ENCODE measurements at places on chromosomes 1 and 21.

DNA sequence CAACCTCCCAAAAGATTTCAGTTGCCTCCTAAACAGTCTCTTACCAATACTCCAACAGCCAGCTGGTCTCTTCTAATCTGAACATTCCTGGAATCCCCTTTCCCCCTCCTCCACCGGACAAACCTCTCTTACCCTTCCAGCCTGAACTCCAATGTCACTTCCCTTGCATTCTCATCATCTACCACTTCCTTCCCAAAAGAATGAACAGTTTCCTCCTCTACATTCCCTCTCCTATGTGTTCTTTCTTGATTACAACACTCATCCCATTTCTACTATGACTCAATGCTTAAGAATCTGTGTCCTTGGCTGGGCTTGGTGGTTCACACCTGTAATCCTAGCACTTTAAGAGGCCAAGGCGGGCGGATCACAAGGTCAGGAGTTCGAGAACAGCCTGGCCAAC is 417.1 kb downstream of the SETD4 start:
- DNase-seq = no peak

DNA sequence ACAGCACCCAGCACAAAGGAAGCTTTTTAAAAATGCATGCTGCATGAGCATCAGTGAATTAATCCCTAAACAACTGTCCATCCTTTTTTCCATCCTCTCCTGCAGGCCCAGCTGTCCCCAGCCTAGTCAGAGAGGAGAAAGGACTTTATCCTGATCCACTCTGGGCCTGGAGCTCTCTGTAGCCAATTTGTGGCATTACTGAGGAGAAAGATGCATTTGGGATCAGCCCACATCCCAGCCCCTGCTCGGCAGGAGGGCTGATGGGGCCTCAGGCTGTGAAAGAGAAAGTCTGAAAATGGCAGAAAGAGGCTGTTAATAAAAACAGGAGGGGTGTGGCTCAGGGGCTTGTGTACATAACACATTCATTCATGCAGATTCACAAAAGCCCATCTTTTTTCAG is 37.5 kb upstream of the ATP2B4 start:
- DNase-seq = no peak

- no peak for DNase-seq
Observed at GRCh38 chr1:223833948-223834347, 11.8 kb downstream of the TP53BP2 start.

DNA sequence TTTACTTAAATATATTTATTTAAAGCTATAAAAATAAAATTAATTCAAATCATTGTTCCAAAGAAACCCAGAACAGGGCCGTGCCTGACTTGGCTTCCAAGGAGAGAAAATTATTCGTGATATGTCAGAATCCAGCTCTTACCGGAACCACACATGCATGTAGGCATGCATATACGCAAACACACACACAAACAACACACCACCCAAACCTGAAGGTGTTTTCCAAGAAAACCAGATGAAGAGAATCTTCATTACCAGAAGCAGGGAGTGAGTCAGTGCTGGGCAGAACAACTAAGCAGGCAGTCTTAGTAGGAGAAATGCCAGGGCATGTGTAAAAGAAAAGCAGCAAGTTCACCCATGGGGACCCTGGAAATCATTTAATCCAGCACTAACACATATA is 432.0 kb upstream of the BEND5 start:
- DNase-seq = no peak

- no peak for DNase-seq
Observed at GRCh38 chr21:46627726-46628125, 7.7 kb upstream of the PRMT2 start.

DNA sequence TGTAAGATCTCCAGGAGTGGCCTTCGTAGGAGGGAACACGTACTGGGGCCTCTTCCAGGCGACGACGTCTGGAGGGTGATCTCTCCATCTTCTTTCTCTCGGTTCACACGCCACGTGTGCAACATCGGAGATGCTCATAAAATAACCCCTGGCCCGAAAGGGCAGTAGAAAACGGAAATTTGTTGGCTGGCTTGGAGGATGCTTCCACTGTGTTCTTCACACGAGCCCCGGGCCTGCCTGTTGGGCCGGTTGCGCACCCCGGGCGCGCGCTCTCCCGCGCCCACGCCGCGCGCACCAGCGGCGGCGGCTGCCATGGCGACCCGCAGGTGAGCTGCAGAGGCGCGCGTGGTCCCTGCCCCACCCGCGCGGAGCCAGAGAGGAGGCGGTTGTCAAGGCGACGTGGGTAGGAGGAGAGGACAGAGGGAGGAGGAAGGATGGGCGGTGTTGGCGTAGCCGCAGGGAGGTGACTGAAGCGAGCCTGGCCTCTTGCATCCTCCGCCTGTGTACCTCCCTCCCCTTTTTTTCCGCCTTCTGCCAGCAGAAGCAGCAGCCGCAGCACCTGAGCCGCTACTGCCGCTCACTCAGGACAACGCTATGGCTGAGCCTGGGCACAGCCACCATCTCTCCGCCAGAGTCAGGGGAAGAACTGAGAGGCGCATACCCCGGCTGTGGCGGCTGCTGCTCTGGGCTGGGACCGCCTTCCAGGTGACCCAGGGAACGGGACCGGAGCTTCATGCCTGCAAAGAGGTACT is at the start of gene ELAPOR1:
TSS of gene ELAPOR1 (plus strand) at position 526 of the 752 bp plus-strand sequence. CDS start at position 595, 69 bp downstream.
- DNase-seq = peak; percentile 87

DNA sequence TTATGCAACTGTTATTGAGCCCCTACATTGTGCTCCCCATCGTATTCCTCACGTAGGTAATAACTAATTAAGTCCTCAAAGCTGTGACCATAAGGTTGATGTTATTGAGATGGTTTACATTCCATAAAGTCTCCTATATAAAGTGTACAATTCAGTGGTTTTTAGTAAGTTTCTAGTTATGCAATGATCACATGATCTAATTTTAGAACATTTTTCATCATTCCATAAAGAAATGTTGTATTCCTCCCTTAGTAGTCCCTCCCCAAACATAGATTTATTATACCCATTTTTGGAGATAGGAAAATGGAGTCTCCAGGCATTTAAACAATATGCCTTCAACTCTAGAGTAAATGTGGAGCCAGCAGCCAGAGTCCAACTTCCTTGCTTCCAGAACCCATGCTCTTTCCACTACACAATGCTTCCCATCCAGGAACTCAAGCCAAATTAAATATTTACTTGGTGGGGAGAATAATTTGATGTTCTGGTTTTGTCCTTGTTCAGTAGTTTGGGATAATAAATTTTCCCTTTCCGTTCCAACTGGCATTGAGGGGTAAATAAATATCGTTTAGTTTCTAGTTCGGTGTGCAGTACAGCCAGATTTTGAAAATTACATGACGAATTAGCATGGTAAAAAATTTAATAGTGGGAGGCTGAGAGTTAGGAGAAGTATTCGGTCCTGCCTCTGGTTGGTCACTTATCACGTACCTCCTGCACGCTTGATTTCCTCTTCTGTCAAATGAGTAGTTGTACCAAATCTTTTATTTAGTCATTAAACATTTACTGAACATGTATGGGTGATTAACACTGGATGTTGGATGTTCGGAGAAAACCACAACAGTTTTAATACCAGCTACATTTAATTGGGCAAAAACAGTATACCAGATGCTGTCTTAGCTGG is 66.3 kb downstream of the CACHD1 start:
- DNase-seq = no peak
